ENCODE measurements at places on chromosomes 16 and 17. TPM values are rescaled to one million over a fixed set of nuclear protein-coding genes. Genes with fewer than 3 reads are reported as not detected.

DNA sequence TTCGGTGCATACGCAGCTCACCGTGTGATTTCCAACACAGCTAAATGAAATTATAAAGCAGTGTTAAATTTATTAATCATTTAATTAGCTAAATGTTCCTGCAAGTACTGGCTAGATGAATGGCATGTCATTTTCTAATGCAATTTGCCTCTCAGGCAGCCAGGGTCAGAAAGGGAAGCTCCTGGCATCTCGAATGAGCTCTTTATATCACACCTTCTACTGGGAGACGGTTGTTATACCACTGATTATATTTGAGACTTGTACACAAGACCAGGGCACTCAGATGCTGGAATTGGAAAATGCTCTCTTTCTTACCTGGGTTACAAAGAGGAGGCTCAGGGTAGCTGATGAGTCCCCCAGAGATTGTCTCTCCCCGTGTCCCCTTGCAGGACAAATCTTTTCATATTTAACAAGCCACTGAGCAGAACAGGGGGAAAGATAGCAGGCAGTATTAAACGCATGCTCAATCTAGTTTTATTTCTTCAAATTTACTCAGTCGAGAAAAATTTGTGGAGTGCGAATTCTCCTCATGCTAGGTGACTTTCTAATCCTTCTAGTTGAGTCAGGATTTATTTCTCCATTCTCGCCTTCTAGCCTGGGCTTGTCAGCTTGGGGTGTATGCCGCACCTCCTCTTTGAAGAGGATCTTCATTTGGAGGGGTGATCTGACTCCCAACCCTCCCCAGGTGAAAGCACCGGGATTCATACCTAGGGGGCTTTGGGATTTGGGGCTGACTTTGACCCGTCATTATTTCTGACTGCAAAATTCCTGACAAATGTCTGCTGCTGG lies 441.1 kb downstream of the MAF start:
- H3K4me3 ChIP-seq, result no peak overlapping the region
- no peaks in the 10 kb centered on the region for H3K36me3 ChIP-seq
- H3K27ac ChIP-seq, result no peak overlapping the region
- DNase-seq, result no peak
- peaks cover 4% of the 10 kb centered on the region for H3K27me3 ChIP-seq

DNA sequence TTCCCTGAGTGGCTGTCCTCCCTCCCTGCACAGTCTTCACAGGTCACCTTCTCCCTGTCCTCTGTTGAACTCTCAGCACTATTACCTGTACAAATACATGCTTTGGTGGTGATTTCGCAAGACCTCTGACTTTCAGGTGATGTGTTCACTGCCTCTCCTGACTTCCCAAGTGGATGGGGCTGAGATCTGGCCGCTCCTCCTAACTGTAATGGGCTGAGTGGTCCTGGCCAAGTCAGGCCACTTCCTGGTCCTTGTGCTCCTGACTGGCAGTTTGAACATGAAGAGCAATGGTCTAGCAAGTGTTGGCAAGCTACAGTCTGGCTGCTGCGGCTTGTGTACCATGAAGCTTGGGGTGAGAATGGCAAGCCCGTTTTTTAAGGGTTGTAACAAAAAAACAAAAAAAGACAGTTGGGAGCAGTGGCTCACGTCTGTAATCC lies 11.7 kb upstream of the TMED6 start:
- no peak overlapping the region for H3K27ac ChIP-seq
- no peaks in the 10 kb centered on the region for H3K27me3 ChIP-seq
- no peaks in the 10 kb centered on the region for H3K4me1 ChIP-seq
- no peak for DNase-seq
- peaks cover 26% of the 10 kb centered on the region for H3K36me3 ChIP-seq

The ABCA6 gene
- 0.79 TPM for total RNA-seq

The PTGES3L gene
- 1.5 TPM for total RNA-seq
